Cardiac muscle cell (in vitro differentiated cells and primary cell): ENCODE measurements at places on chromosomes 13 and 19. TPM values are rescaled to one million over a fixed set of nuclear protein-coding genes. Genes with fewer than 3 reads are reported as not detected.

DNA sequence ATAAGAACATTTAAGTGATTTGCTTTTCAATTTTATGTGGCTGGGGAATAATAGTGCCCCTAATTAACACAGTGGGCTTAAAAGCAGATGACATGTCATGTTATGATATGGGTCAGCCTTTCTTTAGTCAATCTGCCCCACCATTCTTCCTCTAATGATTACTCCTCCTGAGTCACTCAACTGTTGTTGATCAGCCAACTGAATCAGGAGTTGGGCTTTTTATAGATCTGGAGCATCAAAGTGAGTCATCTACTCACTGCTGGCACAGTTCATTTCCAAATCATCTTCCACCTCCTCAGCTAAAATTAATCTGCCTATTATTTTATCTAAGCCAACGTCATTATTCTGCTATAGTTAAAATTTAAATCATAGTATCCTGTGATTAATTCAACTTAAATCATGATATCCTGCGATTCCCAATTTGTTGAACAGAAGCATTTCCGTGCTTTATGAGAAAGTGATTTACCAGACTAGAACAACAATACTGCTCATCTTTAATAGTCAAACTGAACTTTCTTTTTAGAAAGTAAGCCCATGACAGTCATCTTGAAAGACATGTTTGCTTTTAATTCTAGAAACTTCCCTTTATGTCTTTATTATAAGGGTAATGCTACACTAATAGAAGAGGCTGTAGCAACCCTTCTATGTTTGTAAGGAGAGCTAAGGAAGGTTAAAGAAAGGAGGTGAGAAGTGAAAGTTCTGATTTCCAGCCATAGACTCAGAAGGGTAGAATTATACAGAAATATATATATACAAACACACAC is 551.4 kb downstream of the TBC1D4 start:
- no peak for DNase-seq
- no peak overlapping the region for H3K27ac ChIP-seq
- H3K27me3 ChIP-seq, result no peaks in the 10 kb centered on the region
- no peak overlapping the region for H3K4me3 ChIP-seq
- peaks cover 13% of the 10 kb centered on the region for H3K4me1 ChIP-seq

DNA sequence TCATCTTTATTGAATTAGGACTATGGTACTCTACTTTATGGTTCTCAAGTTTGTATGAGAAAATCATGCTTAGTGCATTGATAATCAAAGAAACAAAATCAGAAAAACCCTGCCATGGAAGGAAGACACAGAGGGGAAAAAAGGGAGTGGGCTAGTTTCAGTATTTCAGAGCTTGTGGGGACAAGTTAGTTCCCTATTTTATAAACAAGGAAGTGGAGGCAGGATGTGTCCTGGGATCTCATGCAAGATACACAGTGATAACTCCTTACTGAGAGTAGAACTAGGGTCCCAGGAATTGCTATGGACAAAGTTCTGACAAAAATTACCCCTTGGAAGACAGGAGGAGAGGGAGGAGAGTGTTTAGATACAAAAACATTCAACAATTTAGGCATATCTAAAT is 1277.3 kb downstream of the UQCRFS1 start:
- no peaks in the 10 kb centered on the region for H3K27me3 ChIP-seq
- no peak overlapping the region for H3K27ac ChIP-seq
- no peak overlapping the region for H3K4me3 ChIP-seq

DNA sequence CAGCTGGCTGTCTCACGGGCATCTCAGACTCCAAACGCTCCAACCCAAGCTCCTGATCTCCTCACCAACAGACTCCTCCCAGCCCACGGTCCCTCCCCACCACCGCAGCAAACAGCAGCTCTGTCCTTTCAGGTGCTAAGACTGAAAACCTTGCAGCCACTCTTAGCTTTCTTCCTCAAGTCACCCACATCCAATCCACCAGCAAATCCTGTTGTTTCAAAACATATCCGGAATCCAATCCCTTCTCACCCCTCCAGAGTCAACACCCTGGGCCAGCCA is 20.8 kb downstream of the C19orf81 start:
- no peak overlapping the region for H3K4me3 ChIP-seq
- no peaks in the 10 kb centered on the region for H3K4me1 ChIP-seq
- no peaks in the 10 kb centered on the region for H3K36me3 ChIP-seq
- H3K27me3 ChIP-seq, result peaks cover 74% of the 10 kb centered on the region

DNA sequence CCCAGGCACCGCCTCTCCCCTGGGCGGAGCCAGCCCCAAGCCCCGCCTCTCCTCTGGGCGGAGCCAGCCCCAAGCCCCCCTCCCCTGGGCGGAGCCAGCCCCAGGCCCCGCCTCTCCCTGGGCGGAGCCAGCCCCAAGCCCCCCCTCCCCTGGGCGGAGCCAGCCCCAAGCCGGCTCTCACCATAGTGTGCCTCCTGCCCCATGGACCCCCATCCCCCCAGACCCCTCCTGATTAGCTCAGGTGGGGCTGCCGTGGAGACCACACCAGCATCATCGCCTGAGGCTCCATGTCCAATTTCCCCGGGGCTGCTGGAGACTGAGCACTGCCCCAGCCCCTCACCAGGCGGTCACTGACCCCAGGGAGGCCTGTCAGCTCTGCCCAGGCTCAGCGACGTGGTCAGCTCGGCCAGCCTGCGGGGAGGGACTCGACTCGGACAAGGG is 4.2 kb upstream of the MADCAM1 start:
- no peak overlapping the region for H3K4me3 ChIP-seq
- H3K27ac ChIP-seq, result no peak overlapping the region
- no peaks in the 10 kb centered on the region for H3K36me3 ChIP-seq
- peaks cover 6% of the 10 kb centered on the region for H3K27me3 ChIP-seq

DNA sequence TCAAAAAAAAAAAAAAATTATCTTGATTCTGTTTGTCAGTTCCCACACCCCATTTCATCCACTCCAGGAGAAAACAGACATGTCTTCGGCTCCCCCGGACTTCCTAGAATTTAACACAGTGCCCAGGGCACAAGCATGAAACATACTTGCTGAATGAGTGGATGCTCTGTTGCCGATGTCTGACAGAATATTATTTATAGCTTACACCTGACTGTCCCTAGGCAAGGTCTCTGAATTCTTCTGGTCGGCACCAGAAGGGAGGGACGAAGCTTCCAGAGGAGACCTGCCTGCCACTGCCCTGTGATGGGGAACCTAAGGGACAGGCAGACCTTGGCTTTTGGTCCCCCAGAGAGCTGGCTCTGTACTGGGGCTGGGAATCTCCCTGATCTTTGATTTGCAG is 43.9 kb upstream of the PEG3 start:
- H3K27ac ChIP-seq, result no peak overlapping the region
- no peak overlapping the region for H3K4me3 ChIP-seq
- no peaks in the 10 kb centered on the region for H3K4me1 ChIP-seq
- H3K27me3 ChIP-seq, result no peaks in the 10 kb centered on the region
- H3K36me3 ChIP-seq, result no peaks in the 10 kb centered on the region

GRCh38 chr19:1767464-1767933 is 14.2 kb downstream of the ONECUT3 start:
- H3K27ac ChIP-seq, result no peak overlapping the region
- DNase-seq, result peak; percentile 31
- no peaks in the 10 kb centered on the region for H3K4me1 ChIP-seq
- no peak overlapping the region for H3K4me3 ChIP-seq
- H3K27me3 ChIP-seq, result peaks cover 100% of the 10 kb centered on the region
- no peaks in the 10 kb centered on the region for H3K36me3 ChIP-seq

DNA sequence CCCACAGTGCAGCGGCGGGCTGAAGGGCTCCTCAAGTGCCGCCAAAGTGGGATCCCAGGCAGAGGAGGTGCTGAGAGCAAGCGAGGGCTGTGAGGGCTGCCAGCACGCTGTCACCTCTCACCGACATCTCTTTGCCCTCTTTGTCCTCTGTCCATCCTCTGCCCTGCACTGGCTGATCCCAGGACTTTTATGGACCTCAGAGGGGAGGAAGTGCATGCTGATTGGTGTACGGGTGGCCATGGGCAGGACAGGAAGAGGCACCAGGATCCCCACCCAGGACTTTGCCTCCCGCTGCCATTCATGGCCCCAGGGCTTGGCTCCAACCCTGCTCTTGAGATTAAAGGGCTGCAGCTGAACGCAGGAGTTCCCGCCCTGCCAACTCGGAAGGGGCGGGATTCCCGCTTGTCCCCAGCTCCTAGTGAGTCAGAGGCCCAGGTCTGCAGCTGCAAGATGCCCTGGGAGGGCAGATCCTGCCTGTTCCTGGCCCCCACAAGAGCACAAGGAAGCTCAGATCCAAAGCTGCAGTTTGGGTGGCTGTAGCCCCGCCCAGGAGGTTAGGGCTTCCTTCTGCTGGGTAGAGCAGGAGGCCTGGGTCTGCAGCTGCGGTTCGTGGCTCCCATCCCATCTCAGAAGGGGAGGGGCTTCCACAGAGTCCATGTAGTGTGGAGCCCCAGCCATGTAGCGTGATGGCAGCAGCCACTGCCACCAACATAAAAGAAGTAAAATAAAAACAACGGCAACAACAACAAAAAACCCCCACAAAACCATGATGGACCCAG is 1716.7 kb downstream of the SLITRK1 start:
- no peaks in the 10 kb centered on the region for H3K36me3 ChIP-seq
- no peak for DNase-seq
- no peak overlapping the region for H3K27ac ChIP-seq
- H3K4me1 ChIP-seq, result no peaks in the 10 kb centered on the region
- H3K27me3 ChIP-seq, result no peaks in the 10 kb centered on the region

GRCh38 chr19:34278783-34279182 is 24.4 kb downstream of the GARRE1 start:
- no peaks in the 10 kb centered on the region for H3K27me3 ChIP-seq
- H3K4me1 ChIP-seq, result no peaks in the 10 kb centered on the region
- no peak overlapping the region for H3K27ac ChIP-seq
- no peaks in the 10 kb centered on the region for H3K36me3 ChIP-seq

DNA sequence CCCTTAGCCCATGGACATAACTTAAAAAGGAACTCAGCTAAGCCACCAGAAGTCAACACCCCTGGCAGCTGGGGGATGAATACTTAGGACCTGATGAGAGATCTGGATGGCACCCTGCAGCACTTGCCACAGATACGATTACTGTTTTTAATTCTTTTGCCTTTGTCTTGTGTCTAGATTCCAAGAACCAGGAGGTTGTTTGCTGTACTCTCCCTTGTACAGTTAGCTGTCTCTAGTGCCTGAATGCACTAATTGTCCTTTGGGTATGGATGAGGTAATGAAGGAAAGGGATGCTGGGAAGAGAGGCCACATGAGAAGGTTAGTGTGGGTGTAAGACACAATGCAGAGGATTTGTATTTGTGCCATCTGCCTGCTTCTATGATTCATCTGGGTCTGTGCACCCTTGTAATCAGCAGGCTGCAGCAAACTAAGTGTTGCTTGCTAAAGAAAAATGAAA is 385.8 kb downstream of the KCNRG start:
- H3K4me3 ChIP-seq, result no peak overlapping the region
- no peak overlapping the region for H3K27ac ChIP-seq
- H3K36me3 ChIP-seq, result no peaks in the 10 kb centered on the region
- peaks cover 7% of the 10 kb centered on the region for H3K4me1 ChIP-seq

- no peak for DNase-seq
- H3K4me3 ChIP-seq, result no peak overlapping the region
- no peaks in the 10 kb centered on the region for H3K36me3 ChIP-seq
- no peak overlapping the region for H3K27ac ChIP-seq
Measured at GRCh38 chr13:105972811-105973590, 562.5 kb downstream of the EFNB2 start.

GRCh38 chr13:33392794-33393405 is 107.3 kb upstream of the STARD13 start:
- no peak overlapping the region for H3K4me3 ChIP-seq
- H3K36me3 ChIP-seq, result no peaks in the 10 kb centered on the region
- H3K27me3 ChIP-seq, result no peaks in the 10 kb centered on the region
- H3K4me1 ChIP-seq, result peaks cover 7% of the 10 kb centered on the region
- H3K27ac ChIP-seq, result no peak overlapping the region
- DNase-seq, result no peak

- DNase-seq, result no peak
- H3K27ac ChIP-seq, result no peak overlapping the region
- no peaks in the 10 kb centered on the region for H3K4me1 ChIP-seq
Measured at GRCh38 chr13:113742445-113743120, 16.4 kb upstream of the TMEM255B start.

DNA sequence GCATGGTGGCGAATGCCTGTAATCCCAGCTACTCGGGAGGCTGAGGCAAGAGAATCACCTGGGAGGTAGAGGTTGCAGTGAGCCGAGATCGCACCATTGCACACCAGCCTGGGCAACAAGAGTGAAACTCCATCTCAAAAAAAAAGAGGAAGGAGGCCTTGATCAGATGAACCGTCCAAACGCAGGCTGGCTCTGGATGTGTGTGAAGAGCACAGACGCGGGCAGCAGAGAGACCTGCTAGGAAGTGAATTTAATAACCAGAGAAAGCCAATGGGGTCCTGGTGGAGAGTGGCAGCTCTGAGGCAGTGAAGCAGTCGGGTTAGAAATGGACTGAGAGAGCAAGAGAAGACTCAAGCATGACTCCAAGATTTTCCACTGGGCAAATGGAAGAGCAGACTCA is 136.5 kb downstream of the RNF17 start:
- no peaks in the 10 kb centered on the region for H3K4me1 ChIP-seq
- no peaks in the 10 kb centered on the region for H3K27me3 ChIP-seq
- no peak overlapping the region for H3K27ac ChIP-seq

GRCh38 chr19:2977746-2978138 is 378 bp downstream of the TLE6 start:
- peak overlapping the region; percentile 19 for H3K4me3 ChIP-seq
- H3K4me1 ChIP-seq, result peaks cover 20% of the 10 kb centered on the region
- no peaks in the 10 kb centered on the region for H3K27me3 ChIP-seq
- H3K27ac ChIP-seq, result peak overlapping the region; percentile 53
- no peaks in the 10 kb centered on the region for H3K36me3 ChIP-seq
- DNase-seq, result no peak

DNA sequence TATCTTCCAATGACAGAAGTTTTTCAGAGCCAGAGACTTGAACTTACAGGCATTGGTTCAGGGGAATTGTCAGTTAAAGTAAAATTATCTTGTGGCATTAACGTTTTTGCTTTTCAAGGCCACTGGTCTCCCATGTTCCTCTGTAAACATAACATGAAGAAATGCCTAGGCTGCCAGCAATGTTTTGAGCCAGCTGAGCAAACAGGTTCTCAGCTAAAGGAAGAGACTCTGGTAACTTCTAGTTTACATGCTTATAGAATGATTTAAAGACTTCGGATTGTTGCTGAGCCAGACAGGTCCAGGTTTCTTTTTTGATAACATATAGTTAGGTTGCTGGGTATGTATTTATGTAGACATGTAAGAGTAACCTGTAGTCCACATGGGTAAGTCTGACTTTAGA is 35.7 kb downstream of the ZNF493 start:
- H3K27ac ChIP-seq, result no peak overlapping the region
- no peak for DNase-seq
- H3K36me3 ChIP-seq, result no peaks in the 10 kb centered on the region
- no peak overlapping the region for H3K4me3 ChIP-seq
- no peaks in the 10 kb centered on the region for H3K27me3 ChIP-seq

The SULT2A1 gene
- 0.09 and 0.34 TPM in 2 replicates for polyA plus RNA-seq

The ZNF296 gene
- polyA plus RNA-seq, result 1.6 and 3.5 TPM in 2 replicates
